ENCODE measurements at places on chromosomes 6 and 20.

GRCh38 chr6:104400844-104401243 lies 458.9 kb downstream of the HACE1 start:
- DNase-seq = no peak

GRCh38 chr6:161204866-161205557 lies 68.8 kb downstream of the AGPAT4 start:
- no peak for DNase-seq

- DNase-seq = no peak
These were observed 54.5 kb downstream of the ADGRG6 start for GRCh38 chr6:142356201-142356883.

DNA sequence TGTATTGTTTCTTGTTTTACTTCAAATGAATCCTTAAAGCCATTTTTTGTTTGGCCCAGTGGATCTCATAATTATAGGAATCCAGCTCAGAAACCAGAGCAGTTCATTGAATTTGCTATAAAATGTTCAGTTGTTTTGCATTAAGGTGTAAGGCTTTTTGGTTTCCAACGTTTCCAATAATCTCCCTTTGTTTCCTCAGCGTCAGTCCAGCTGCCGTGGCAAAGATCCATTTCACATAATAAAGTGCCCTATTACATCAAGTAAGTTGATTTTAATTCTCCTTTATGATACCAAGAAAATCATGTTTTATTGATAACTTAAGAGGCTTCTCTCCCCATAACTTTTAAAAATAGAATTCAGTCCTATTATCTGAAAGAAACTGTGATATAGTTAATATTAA lies 472.6 kb downstream of the UTRN start:
- DNase-seq = no peak

- DNase-seq = no peak
These were observed 77.2 kb downstream of the UTRN start for GRCh38 chr6:144362042-144363018.

GRCh38 chr6:15876406-15876805 lies 213.6 kb upstream of the DTNBP1 start:
- no peak for DNase-seq

DNA sequence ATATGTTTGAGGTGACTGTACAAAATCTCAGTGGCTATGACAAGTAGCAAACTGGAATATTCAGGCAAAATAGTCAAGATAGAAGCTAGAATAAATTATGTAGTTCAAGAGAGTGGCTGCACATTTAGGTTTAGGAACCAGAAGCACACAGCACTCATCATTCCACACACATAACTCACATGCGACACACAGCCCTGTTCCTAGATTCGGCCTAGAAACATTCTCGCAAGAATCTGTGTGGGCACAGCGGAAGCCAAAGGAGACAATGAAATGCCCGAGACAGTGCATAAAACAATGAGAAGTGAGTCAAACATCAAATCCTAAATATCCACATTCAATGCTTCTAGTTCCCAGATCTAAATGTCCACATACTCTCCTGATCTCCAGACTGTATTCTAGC lies 9.5 kb upstream of the SUPT3H start:
- no peak for DNase-seq

- DNase-seq = no peak
These were observed 107.8 kb downstream of the ZFP64 start for GRCh38 chr20:52083627-52084232.

DNA sequence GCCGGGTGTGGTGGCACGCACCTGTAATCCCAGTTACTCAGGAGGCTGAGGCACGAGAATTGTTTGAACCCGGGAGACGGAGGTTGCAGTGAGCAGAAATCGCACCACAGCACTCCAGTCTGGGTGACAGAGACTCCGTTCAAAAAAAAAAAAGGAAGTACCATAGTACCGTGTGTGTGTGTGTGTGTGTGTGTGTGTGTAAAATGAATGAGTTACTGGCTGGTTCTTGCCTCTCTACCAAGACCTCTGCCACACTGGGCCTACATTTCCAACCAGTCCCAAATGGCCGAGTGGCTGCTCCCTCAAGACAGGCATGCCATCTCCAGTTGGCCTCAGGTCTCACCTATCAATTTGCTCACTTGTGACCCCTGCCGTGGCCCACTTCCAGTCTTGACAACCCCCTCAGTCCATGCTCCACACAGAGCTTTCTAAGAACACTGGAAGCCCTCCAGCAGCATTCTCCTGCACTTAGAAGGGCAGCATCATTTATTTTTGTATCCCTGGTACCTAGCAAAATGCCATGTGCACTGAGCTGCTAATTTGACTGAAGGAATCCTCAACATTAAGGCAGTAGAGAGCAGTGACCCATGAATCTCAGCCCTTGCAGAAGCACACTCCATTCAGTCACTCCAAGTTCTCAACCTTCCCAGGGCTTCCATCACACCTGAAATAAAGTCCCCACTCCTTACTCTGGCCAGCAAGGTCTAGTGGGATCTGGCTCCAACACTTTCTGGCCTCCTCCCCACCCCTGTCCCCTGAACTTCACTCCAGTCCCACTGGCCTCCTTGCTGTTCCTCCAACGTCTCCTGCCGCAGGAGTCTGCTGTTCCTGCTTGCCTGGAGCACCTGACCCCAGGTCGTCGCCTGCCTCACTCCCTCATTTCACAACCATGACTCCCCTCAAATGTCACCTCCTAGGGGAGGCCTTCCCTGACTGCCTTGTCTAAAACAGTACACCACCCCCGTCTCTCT lies 29.9 kb downstream of the COX4I2 start:
- no peak for DNase-seq

GRCh38 chr6:43911354-43912115 lies 141.5 kb downstream of the VEGFA start:
- DNase-seq = no peak

DNA sequence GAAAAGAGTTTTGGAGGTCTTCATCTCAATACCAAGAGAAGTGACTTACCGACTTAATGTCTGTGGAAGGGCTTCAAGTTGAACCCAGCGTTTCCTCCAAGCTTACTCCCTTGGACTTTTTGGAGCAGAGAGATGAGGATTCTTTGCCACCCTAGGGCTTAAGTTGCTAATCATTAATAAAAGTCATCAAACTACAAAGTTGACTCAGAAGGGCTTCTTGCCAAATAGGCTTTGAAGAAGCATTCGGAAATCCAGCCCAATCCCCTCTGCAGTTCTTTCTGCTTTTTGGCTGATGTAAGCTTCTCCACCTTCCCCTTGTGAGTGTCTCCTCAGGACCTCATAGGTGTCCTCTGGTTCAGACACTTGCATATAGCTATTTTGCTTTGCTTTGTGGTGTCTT lies at the start of gene SLC17A3:
Gene SLC17A3 (minus strand): TSS at position 126 of the 400 bp plus-strand sequence. CDS start 5,856 bp downstream, outside the sequence.
- DNase-seq = no peak

Data from CMK (cell line).